ENCODE measurements at places on chromosomes 3 and 15.

DNA sequence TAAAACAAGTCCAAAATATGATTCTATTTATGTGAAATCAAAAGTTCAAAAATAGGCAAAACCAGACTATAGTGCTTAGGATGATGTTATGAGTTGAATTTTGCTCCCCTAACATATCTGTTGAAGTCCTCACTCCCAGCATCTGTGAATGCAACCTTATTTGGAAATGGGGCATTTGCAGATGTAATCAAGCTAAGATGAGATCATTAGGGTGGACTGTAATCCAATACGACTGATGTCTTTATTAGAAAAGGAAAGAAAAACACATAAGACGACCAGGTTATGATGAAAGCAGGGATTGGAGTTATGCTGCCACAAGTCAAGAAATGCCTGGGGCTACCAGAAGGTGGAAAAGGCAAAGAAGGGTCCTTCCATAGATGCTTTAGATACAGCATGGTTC, 110.5 kb upstream of the CCDC39 start:
- DNase-seq = no peak

- no peak for DNase-seq
These were observed 19.0 kb upstream of the AHSG start for GRCh38 chr3:186593862-186594261.

- no peak for DNase-seq
These were observed 64.2 kb upstream of the MYZAP start for GRCh38 chr15:57527382-57528091.

DNA sequence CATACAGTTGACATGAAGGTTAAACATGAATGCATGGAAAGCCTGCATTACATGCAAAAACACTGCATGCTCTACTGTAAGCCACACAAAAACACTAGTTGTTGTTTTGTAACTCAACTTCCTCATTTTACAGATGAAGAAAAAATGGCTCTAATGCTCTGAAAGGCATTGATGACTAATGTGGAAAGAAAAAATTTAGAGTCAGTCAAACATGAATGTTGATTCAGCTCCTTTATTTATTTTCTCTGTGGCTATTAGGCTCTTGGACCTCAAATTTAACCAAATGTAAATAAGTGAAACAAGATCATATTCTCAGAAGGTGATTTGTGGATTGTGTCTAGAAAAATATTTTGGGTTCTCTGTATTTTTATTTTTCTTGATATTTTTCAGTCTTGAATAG, 336.7 kb upstream of the ZNF717 start:
- no peak for DNase-seq

DNA sequence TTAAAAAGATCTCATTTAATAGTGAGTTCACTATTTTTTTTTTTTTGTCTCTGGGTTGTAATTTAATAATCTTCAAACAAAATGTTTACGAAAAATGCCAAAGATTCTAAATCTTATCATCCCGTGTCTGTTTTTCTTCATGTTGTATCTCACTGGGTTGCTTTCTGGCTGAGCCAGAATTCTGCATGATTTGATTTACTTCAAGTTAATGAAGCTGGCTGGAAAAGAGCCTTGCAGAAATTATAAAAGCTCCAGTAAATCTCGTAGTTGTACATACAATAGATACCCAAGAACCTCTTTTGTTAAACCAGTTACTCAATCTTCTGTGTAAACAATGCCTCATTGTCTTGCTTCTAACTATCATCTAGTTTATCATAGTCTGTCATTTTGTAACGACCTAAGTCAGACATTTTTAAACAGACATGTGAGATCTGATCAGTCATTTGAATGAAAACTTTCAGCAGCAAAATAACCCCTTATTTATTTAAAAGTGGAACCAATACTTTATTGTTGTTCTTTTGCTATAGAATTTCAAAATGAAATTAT, 249.0 kb downstream of the MCTP2 start:
- no peak for DNase-seq

GRCh38 chr15:91824256-91824655, 29.3 kb upstream of the SLCO3A1 start:
- DNase-seq = no peak

GRCh38 chr15:90315278-90315982, 36.7 kb upstream of the ZNF774 start:
- no peak for DNase-seq

- no peak for DNase-seq
These were observed 9.7 kb downstream of the NCBP2 start for GRCh38 chr3:196932600-196932999.

DNA sequence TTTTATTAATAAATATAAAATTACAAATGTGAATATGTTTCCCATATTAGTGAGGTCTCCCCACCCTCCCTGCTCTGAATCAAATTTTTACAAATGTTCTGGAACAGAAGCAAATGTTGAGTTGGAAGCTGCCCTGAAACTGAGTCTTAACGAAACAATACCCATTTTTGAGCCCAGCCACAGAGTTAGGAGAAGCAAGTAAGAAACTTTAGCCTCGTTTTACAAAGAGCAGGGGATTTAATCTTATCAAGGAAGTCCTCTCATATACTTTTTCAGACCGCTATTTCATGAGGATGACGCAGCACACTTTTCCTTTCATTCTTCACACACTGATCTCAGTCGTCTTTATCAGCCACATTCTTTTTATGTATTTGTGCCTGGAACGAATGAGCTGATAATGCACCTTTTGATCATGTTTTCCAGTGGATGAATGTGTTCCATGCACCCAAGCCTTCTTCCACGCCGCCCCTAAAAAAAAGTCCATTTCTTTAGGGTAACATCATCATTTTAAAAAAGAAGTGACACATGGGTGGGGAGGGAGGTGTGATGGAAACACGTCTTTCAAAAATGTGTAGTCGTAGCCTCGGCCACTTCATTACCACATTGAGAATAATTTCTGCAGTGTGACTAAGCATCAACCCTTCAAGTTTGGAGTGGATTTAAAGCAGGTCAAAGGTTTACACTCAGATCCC, 48.1 kb downstream of the SETMAR start:
- DNase-seq = peak; percentile 26
